Stimulated activated CD8-positive, alpha-beta memory T cell treated with anti-CD3 and anti-CD28 coated beads, Interleukin-2, amount 100 ng/mL, for 48 hours (primary cell): ENCODE measurements at places on chromosomes 1 and 21.

- no peak for DNase-seq
Observed at GRCh38 chr1:23555986-23556634, 3.2 kb downstream of the ID3 start.

DNA sequence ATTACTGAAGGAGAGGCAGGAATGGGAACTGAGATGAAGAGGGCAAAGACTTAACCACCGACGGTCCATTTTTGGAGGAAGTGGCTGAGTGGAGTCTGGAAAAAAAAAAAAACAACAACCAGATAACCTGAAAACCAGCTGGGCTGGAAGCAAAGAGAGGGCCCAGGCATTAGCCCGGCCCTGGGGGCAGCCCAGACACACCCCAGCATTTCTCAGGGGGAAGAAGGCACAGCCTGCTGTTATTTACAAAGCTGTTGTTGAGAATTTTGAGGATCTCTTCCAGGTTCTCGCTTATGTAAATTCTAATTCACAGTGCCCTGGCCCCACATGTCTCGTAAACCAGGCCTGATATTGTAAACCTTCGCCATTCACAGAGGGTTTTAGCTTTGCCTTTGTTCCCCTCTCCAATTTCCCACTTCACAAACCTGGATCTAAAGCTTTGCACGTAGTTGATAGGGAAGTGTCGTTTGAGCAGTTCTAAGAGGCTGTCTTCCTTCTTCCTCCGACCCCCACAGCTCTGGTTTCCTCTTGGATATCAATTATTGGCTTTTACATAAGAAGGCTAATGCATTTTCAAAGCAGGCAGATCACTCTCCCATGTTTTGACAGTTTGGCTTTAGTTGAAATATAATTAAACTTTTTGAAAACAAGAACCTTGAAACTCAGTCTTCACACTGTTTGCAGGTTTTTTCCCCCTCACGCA is 161.8 kb upstream of the IRF2BP2 start:
- no peak for DNase-seq

DNA sequence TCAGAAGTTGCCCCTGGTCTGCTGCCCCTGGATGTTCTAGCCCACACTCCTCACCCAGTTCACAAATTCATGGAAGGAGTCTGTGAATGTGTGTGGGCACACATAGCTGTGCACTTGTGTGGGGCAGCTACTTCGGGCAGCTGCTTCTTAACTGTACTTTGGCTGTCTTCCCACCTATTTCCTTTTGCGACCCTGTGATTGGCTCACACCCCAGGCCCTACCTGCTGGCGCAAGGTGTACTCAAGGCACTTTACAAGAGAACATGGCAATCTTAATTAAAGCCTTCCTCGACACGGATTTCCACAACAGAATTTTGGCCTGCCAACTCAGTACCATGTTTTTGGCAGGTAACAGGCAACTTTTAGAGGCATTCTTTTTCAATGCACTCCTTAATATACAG is 86.5 kb upstream of the CTTNBP2NL start:
- DNase-seq = no peak

GRCh38 chr1:183911285-183911684 is 106.4 kb downstream of the RGL1 start:
- no peak for DNase-seq

DNA sequence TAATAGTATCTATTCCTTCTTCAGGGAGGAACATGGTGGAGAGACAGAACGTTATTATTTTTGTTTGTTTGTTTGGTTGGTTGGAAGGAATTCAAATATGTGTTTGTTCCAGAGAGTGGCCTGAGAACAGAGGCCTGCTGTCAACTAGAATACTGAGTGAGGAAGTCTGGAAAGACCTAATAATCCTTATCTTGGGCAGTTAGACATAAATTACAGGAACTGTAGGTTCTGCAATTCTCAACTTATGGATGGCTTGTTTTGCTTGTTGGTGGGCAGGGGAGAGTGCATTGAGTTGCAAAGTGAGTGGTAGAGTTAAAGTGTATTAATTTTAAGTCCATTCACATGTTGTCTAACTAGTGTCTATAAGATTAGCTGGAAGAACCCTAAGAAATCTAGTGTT is 197.6 kb downstream of the BACH1 start:
- no peak for DNase-seq

DNA sequence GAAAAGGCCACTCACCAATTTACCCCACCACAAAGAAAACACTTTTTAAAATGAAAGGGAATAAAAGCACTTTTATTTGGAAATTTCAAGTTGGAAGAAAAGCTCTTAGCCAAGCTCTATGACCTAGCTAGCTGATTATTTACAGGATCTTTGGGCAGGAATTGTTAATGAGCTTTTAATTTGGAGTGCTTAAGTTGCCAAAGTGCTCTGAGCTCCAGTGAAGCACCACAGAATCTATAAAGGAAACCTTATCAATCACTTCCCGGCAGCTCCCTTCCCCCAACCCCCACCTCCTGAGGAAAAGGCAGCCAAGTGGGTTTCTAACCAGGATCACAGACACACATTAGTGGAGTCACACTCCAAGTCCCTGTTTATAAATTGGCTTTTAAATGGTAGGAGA is 1.5 kb downstream of the ERI3 start:
- DNase-seq = no peak

DNA sequence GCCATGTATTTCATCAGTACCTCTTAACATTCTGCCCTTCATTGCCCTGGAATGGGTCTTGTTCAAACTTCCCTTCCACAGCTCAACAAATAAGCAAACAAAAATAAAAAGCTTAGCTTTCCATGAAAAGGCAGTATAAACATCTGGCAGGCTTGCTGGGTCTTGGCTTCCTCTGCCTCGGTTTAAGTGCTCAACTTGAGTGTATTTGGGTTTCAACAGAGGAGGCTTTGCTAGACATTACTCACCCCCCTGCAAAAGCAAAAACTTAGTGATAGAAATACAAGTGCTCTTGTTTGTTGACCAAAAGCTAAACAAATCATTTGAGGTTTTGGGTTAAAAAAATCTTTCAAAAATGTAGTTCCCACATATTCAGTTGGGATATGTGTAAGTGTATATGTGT is 518.5 kb downstream of the PLPP3 start:
- DNase-seq = no peak

GRCh38 chr1:108817811-108818210 is 39.1 kb downstream of the AKNAD1 start:
- no peak for DNase-seq
